Stimulated activated CD8-positive, alpha-beta memory T cell treated with anti-CD3 and anti-CD28 coated beads, Interleukin-4, amount 100 ng/mL, for 1 hour (primary cell): ENCODE measurements at places on chromosomes 5 and 9.

- no peak for DNase-seq
Observed at GRCh38 chr9:124256517-124257069, 1.2 kb upstream of the NEK6 start.

- peak; percentile 39 for DNase-seq
Observed at GRCh38 chr5:151651997-151652645, 34.6 kb downstream of the SPARC start.

DNA sequence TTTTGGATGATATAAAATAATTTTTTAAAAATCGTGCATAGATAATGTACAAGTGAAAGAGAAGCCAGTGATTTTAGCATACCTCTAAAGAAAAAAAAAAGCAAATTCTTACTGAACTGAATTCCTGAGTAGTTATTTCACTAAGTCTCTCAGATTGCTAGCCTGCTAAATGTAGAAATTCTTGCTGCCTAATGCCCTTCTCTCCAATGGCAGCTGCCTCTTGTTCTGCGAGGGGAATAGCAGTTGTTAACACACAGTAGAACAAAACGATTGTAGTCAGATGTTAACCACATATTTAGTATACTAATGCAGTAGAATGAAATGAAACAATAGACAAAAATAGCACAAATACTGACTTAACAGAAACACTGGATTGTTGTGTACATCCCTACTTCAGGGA, 26.8 kb downstream of the SMAD5 start:
- no peak for DNase-seq

DNA sequence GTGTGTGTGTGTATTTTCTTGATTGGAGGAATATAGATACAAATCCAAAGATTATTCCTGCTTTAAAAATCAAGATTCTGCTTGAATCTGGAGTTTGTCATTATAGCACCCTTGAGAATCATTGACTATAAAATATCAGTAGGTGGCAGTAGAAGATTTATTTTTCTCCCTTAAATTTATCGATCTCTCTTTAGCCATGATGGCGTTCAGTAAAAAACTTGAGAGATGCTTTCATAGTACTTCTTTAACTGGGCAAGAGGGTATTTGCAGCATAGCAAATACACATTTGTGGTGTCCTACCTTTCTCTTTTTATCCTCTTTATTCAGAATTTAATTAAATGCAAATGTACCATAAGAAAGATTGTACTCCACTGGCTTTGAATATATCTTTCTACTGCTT, 307.7 kb downstream of the ADGRV1 start:
- no peak for DNase-seq

DNA sequence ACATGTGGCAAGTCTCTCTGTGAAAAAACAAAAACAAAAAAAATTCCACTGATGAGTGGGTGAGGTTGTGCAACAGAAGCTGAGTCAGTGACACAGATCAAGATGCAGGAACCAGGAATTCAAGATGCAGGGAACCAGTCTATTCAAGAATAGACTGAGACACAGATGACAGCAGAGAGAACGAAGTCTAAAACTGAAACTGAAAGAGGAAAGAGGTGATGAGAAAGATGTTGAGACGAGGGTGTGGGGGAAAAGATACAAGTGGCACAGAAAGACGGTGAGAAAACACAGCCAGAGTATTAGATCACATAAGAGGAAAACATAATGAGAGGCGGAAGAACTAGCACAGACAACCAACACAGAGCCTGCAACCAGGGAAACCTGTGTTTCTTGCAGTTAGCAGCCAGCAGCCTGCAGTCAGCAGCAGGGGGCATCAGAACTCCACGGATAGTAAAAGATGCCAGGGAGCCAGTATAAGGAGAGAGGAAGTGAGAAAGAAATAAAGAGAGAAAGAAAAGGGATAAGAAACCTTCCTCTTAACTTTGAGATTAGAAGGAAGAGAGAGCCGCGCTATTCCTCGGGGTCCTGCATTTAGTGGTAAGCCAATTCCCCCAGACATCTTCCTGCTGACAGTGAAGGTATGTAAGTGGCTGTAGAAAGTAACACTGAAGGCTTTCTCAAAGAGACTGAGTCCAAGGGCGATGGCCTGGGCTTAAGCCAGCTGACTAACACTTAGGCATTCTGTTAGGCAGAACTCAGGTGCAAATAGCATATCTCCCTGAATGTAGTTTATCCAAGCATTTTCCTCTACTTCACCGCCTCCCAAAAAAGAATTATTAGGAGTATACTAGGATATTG, 79.0 kb downstream of the TLR4 start:
- DNase-seq: no peak

DNA sequence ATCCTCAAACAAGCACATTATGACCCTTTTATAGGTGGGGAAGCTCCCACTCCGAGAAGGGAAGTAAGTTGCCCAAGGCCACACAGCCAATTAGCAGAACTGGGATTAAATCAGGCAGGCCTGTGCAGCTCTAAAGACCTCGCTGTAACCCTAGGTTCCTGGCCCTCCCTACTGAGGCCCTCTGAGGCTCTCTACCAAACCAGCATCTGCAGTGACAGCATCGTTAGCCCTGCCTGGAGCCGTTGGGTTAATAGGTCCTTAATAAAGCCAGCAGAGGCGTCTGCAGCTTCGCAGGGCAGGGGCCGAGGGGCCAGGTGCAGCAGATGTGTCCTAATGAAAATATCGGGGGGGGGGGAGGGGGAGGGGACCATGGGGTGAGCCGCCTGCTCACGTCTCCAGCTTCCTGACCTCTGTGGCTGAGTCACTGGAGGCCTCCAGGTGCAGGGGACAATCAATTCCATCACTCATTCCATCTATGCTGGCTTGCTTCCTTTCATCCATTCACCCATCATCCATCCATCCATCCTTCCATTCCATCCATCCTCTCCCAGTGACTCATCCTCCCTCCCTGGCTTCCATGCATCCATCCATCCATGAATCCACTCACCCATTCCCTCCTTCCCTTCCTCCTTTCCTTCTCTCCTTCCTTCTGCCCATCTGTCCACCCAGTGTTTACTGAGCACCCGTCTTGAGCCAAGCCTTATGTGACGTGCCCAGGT, 203.9 kb downstream of the C9orf50 start:
- DNase-seq: no peak
